ENCODE measurements at places on chromosomes 4 and X.

- no peak for DNase-seq
Measured at GRCh38 chr4:107034996-107035818, 906 bp downstream of the DKK2 start.

DNA sequence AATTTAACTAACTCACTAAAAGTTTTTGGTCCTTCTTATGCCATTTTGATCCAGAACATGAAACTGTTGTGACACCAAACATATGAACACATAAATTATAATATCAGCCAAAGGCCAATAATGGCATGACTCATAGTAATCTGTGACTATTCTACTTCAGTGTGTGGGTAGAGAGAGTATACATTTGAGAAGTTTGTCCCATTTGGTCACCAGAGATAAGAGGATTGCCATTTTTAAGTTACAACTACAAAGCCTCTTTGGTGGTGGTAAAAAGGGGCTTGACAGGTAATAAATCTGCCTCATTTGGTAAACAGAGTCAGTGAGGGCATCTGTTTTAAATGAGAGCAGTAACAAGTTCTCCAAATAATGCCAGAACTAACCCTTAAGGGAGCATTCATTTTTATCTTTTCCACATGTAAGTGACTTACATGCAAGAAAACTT is 117.9 kb downstream of the TBC1D19 start:
- DNase-seq = no peak

DNA sequence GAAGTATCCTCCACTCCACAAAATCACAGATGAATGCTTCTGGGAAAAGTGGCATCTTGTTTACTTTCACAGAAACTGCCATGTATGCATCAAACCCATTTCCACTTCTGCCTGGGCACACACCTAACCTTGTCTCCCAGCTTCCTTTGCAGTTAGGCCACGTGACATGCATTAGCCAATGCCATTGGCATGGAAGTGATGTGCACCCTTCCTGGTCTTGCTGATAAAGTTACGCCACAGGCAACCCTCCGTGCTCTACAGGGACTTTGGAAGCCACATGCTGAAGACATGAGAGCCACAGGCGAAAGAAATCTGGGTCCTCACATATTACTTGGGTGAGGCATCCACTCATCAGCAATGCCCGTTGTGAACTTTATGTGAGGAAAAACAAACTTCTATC is 123.3 kb downstream of the USP46 start:
- DNase-seq = no peak

- DNase-seq = no peak
Measured at GRCh38 chr4:37645736-37646135, 40.4 kb downstream of the RELL1 start.

DNA sequence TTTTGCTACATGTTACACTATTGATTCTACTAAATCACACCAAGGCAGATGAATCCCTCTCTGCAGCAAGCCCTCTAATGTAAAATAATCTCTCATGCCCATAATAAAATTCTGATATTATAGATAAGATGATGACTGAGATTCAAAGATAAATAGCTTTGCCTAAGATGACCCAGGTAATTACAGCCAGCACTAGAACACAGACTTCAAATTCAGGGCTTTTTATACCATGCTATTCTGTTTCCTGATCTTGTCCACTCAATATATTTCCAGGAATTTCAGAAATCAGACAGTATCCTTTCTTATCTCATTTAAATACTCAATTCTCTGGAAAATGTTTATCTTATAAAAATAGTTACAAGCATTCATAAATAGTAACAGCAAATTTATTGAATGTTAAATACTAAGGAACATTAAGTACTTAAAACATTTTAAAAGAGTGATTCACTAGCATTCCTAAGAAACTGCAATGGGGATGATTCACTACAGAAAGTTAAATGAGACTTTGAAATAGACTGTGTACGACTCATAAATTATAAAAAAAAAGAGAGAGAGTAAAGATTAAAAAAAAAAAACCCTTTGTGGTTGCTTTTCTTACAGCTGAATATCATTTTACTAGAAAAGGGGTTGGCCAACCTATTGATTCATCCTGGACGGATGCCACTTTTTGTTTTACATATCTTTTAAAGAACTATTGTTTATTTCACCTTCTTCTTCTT is 45.8 kb upstream of the IL21 start:
- no peak for DNase-seq

- no peak for DNase-seq
Measured at GRCh38 chr4:159284733-159285132, 181.9 kb downstream of the RAPGEF2 start.
